ENCODE measurements at places on chromosomes 7 and 10.

DNA sequence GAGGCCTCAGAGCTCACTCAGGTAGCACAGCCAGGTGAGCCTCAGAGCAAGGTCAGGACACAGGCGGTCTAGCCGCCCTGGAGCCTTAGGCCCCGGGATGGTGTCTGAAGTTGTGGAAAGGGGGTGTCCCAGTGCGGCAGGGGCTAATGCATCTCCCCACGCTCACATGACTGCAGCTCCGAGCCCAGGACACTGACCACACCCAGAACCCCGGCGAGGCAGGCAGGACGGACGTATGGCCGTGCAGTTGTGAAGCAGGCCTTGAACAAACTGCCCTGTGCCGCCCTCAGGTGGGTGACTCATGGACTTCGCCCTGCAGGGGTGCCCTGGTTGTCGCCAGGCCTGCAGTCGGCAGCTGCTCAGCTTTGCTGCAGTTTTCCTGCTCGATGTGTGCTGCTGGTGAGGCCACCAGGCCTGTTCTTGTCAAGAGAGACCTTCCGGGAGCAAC, 5.0 kb upstream of the PRKAR1B start:
- DNase-seq: no peak

GRCh38 chr7:92448205-92448747, 994 bp downstream of the GATAD1 start:
- DNase-seq: peak; percentile 53

GRCh38 chr10:99346247-99346646, 17.1 kb downstream of the CNNM1 start:
- peak; percentile 66 for DNase-seq

DNA sequence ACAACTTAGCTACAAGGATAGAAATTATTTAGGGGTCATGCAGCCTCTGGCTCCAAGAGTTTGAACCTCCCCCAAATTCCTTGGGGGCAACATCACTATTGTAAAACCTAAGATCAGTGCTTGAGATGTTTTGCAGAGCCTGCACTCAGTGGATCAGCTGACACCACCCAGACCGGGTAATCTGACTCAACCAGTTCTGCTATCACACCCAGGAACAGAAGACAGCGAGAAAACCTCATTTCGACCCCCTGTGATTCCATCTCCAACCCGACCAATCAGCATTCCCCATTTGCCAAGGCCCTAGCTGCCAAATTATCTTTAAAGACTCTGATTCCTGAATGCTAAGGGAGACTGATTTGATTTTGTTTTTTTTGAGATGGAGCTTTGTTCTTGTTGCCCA, 5.2 kb downstream of the TACR2 start:
- no peak for DNase-seq

GRCh38 chr7:73770002-73770859, at the start of gene CLDN3:
Gene CLDN3, minus strand, starts transcription at chr7:73770270. Its CDS starts 221 bp downstream, at chr7:73770049.
- DNase-seq: no peak

DNA sequence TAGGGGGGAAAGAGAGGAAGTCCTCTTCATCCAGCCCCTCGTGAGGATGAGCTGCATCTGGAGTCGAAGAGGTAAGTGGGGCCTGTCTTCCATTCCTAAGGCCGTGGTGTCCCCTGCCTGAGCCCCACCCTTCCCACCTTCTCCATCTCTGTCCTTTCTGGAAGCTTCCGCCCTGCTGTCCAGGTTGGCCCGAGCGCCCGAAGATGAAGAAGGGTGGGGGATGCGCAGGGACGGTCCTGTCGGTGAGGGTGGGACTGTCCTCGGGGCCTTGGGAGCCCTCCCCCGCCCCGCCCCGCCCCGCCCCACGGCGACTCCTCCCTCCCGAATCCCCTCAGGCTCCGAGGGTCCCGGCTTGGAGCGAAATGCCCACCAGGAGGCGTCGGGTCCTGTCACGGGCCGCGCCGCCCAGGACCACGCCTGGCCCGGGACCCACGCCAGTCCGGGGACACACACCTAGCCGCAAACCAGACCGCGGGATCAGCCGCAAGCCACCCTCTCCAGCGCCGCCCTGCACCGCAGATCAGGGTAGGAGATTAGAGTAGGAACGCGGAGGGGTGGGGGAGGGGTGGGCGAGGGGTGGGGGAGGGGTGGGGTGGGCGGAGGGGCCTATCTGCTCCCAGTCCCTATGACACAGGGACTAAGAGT, 15.3 kb downstream of the GPRIN2 start:
- DNase-seq: no peak

GRCh38 chr7:18689551-18689950, 194.0 kb downstream of the HDAC9 start:
- no peak for DNase-seq

DNA sequence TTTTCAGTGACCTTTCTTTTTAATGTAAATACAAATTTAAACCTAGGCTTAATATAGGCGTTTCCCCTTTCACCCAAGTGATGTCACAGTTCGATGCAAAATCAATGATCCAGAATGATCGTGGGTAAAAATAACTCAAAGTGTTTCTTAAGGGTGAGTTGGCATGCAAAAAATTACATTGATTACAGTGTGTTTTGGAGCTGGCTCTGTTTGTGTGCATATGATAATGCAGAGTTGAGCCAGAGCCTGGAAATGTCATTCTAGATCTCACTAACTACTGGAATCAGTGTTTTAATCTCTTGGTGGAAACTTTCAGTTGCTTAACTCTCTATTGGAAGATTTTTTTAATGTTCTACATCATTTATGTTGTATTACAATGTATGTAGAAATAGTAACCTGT, 72.5 kb upstream of the MXI1 start:
- no peak for DNase-seq

Data from fibroblast of skin of back (primary cell).